ENCODE measurements at places on chromosomes 6 and 20.

GRCh38 chr6:70292193-70292592, 10.7 kb downstream of the COL9A1 start:
- no peak for DNase-seq
- no peak overlapping the region for H3K4me3 ChIP-seq
- H3K4me1 ChIP-seq = no peaks in the 10 kb centered on the region
- H3K27me3 ChIP-seq = peaks cover 4% of the 10 kb centered on the region

DNA sequence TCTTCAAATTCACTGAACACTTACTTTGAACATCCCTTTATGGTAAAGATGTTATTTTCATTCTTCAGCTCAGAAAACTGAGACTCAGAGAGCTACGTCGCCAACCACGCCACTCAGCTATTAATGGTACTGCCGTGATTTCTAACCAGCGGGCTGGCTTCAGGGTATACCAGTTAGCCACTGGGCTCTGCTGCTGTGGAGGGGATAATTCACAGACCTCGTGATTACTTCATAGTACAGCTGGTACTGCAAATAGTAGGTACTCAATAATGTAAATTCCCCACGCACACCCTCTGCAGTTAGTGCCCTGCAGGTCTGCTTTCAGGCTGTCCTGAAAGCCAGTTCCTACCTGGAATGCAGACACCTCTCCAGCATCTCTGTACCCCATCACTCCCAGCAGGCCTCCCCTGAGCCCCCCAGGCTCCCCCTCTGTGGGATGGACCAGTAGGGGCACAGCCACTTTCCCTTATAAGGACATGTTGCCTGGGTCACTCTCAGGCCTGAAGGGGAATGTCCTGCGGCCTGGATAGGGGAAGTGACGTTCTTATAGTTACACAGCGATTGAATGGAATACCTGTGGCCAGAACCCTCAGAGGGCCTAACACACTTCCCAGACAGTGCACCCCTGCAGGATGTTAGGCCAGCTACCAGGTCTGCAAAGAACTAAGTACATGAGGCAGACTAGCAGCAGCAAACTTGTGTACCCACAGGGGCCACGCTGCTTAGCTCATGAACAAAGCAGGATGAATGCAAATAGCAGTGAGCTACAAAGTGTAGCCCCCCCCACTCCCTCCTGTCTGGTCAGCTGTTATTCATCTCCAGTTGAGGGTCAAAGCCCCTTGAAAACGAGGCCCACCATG, 1.3 kb upstream of the OCSTAMP start:
- H3K27me3 ChIP-seq = peaks cover 24% of the 10 kb centered on the region
- H3K4me1 ChIP-seq = peaks cover 55% of the 10 kb centered on the region
- no peaks in the 10 kb centered on the region for H3K36me3 ChIP-seq
- no peak overlapping the region for H3K4me3 ChIP-seq
- H3K27ac ChIP-seq = peak overlapping the region; percentile 81

GRCh38 chr6:128379577-128379976, 140.8 kb downstream of the PTPRK start:
- no peaks in the 10 kb centered on the region for H3K4me1 ChIP-seq
- H3K36me3 ChIP-seq = no peaks in the 10 kb centered on the region
- DNase-seq = no peak
- no peak overlapping the region for H3K4me3 ChIP-seq

GRCh38 chr6:44867571-44868334, 460.4 kb upstream of the RUNX2 start:
- H3K27me3 ChIP-seq = no peaks in the 10 kb centered on the region
- H3K4me1 ChIP-seq = peaks cover 8% of the 10 kb centered on the region
- H3K4me3 ChIP-seq = no peak overlapping the region
- H3K36me3 ChIP-seq = peaks cover 33% of the 10 kb centered on the region

GRCh38 chr6:36824253-36824652, 15.0 kb downstream of the CPNE5 start:
- H3K4me1 ChIP-seq = peaks cover 23% of the 10 kb centered on the region
- no peak for DNase-seq
- H3K27ac ChIP-seq = no peak overlapping the region

DNA sequence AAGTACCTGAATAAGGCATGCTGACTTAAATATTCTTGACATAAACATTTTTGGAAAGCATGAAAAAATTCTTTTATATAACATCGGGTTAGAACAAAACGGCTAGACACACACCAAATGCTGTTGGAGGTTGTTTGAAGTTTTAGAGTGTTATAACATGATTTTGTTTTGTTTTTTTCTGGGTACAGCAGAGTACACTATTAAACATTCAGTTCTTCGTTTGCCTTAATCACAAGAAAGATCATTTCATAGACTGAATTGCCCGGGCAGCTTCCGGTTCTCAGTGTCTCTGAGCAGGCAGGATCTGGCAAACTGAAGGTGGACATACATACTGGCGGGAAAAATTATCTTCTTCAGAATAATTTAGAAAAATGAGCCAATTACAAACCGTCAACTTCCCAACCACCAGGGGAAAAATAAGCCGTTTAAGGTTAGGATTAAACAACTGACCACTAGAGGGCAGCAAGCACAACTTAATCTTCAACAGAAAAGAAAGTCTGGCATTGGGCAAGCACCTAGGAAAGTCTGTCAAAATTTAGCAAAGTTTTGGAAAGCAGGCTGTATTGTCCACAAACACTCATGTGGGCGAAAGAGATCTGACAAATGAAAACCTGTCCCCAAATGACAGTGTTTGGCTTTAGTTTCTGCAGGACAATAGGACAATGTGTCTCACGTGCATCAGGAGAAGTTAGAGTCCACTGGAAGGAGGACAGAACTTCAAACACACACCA, 15.0 kb downstream of the ZNF217 start:
- peak overlapping the region; percentile 76 for H3K4me3 ChIP-seq
- peak overlapping the region; percentile 95 for H3K27ac ChIP-seq
- DNase-seq = peak; percentile 59
- H3K4me1 ChIP-seq = peaks cover 94% of the 10 kb centered on the region
- no peaks in the 10 kb centered on the region for H3K27me3 ChIP-seq

- H3K36me3 ChIP-seq = peaks cover 12% of the 10 kb centered on the region
- DNase-seq = no peak
Measured at GRCh38 chr6:131431718-131432117, 141.3 kb upstream of the ARG1 start.

DNA sequence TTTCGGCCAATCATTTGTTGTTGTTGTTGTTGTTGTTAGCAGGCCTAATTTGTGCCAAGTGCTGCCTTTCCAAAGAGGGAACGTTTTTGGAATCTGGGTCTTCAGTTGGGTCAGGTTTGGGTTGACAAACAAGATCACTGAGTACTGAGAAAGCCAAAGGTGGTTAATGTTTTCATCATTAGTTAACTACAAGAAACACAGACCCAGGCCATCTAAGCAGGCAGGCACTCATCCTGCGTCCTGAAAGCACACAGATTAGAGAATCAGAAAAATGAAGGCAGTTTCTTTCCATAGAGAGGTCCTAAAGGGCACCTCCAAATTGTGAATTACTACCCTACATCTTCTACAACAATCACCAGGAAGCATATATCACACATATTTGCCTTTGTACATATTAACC, 15.1 kb upstream of the SIRPG start:
- no peak for DNase-seq
- no peaks in the 10 kb centered on the region for H3K27me3 ChIP-seq
- peak overlapping the region; percentile 12 for H3K4me3 ChIP-seq

DNA sequence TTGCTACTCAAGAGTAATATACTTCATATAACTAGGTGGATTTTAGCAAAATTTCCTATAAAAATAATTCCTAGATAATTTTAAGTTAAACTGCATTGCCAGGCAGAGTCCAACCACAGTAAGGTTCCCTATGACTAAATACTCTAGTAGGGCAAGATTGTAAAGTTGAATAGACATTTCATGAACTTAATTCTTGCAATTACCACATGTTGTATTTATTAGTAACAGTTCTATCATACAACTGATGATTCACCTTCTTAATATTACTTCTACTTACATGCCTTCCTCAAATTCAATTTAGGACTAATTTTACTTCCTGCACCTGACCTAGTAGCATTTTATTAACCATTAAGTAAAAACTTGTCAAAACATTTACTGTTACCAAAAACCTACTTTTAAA, 266.7 kb upstream of the THEMIS start:
- DNase-seq = no peak
- H3K4me1 ChIP-seq = no peaks in the 10 kb centered on the region
- H3K36me3 ChIP-seq = no peaks in the 10 kb centered on the region
- H3K27me3 ChIP-seq = no peaks in the 10 kb centered on the region

DNA sequence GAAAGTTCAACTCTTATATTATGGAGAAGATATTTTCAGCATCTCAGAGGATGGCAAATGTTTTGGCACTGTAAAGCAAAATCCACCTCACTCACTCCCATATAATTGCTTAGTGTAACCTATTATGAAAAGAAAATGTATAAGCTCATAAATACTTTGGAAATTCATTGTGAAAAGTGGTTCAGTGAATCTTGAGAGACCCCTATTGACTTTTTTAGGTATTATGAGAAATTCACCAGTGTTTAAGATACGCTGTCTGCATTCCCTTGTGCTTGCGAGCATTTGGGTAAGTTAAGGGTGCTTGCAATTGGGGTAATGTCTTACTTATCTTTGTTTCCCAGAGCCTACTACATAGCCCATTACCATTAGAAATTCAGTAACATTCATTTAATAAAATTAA, 66.3 kb upstream of the BMP5 start:
- no peak for DNase-seq
- H3K27me3 ChIP-seq = no peaks in the 10 kb centered on the region
- H3K4me3 ChIP-seq = no peak overlapping the region
- no peaks in the 10 kb centered on the region for H3K36me3 ChIP-seq
- no peaks in the 10 kb centered on the region for H3K4me1 ChIP-seq

- H3K4me3 ChIP-seq = no peak overlapping the region
- H3K27me3 ChIP-seq = peaks cover 3% of the 10 kb centered on the region
- H3K36me3 ChIP-seq = no peaks in the 10 kb centered on the region
- H3K27ac ChIP-seq = peak overlapping the region; percentile 21
Measured at GRCh38 chr6:170189236-170189635, 101.6 kb downstream of the DLL1 start.

GRCh38 chr6:164753517-164753916, 555.9 kb downstream of the C6orf118 start:
- no peaks in the 10 kb centered on the region for H3K4me1 ChIP-seq
- H3K27me3 ChIP-seq = no peaks in the 10 kb centered on the region
- no peaks in the 10 kb centered on the region for H3K36me3 ChIP-seq

GRCh38 chr20:62651285-62652021, 9.2 kb downstream of the SLCO4A1 start:
- H3K36me3 ChIP-seq = peaks cover 40% of the 10 kb centered on the region
- no peaks in the 10 kb centered on the region for H3K27me3 ChIP-seq
- peak; percentile 90 for DNase-seq
- peak overlapping the region; percentile 77 for H3K4me3 ChIP-seq
- peaks cover 74% of the 10 kb centered on the region for H3K4me1 ChIP-seq

DNA sequence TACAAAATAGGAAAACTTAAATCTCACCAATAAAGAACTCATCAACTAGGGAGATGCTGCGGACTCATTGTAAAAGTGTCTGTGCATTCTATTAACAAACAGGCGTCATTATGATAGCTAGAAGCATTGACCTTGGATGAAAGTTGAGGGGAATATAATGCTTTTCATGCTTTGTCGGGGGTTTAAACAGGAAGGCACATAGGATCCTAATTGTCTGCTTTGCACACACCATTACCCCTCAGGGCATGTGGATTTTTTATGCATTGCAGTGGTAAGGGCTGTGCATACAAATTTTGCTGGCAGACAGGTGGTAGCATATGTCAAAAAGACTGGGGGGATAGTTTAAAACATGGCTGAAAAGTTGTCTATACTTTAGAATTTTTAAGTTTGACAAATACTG, 447.9 kb upstream of the PLCB4 start:
- H3K27me3 ChIP-seq = no peaks in the 10 kb centered on the region
- H3K27ac ChIP-seq = no peak overlapping the region
- no peak for DNase-seq

- H3K4me3 ChIP-seq = no peak overlapping the region
- peaks cover 2% of the 10 kb centered on the region for H3K4me1 ChIP-seq
- H3K27ac ChIP-seq = no peak overlapping the region
- no peak for DNase-seq
- peaks cover 76% of the 10 kb centered on the region for H3K27me3 ChIP-seq
Measured at GRCh38 chr6:43077981-43078511, 1.9 kb downstream of the PTK7 start.

DNA sequence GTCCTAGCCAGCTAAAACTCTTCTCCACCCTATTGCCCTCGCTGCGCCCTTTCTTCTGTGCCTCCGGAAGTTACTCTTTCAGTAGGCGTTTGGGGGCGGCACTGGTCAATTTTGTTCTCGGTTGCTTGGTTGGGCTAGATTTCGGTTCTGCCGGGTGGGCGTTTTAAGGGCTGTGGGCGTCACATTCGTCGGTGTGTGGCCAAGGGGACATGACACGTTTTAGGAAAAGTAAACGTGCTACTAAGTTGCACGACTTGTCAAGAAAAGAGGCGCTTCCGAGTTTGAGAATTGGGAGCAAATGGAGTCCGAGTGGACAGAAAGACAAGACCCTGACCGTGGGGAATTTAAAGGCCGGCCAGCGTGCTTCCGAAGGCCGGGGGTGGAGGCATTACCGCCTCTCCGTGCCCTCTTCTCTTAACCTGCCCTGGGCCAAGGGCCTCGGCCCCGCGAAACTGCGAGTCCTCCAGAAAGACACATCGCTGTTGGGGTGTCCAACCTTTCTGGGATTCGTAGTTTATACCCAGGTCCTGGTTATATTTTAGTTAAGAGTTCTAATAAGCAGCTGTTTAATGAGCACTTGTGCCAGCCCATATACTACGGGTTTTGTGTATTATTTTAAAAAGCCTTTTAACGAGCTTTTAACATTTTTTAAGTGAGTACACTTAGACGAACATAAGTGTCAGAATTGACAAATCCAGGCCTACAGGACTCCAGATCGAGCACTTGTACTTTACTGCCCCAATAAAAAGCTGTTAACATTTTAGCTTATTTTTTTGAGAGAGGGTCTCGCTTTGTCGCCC, 664 bp upstream of the BAG6 start:
- peak; percentile 93 for DNase-seq
- H3K4me1 ChIP-seq = peaks cover 65% of the 10 kb centered on the region
- peaks cover 48% of the 10 kb centered on the region for H3K36me3 ChIP-seq
- peak overlapping the region; percentile 99 for H3K27ac ChIP-seq

GRCh38 chr6:36944650-36945049, 9.9 kb upstream of the PI16 start:
- peaks cover 32% of the 10 kb centered on the region for H3K4me1 ChIP-seq
- no peak overlapping the region for H3K27ac ChIP-seq
- H3K27me3 ChIP-seq = peaks cover 65% of the 10 kb centered on the region
- no peak overlapping the region for H3K4me3 ChIP-seq

DNA sequence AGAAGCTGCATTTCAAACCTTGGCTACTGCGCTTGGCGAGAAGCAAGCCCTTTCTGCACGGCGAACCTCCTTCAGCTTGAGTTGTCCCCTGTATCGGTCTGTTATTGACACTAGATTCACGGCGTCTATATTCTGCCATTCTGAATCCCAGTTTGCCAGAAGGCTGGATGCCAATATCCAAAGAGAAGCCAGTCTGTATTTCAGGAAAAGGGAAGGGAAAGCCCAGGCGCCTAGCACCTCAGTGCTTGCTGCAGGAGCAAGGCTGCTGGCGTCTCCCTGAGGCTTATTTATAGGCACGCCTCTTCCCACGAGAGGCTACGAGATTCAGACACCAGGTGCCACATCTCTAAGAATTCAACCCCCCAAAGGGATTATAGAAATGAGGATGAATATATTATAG, 89.6 kb upstream of the CDH4 start:
- no peaks in the 10 kb centered on the region for H3K4me1 ChIP-seq
- DNase-seq = no peak
- H3K27me3 ChIP-seq = peaks cover 3% of the 10 kb centered on the region
- no peak overlapping the region for H3K27ac ChIP-seq
- H3K4me3 ChIP-seq = no peak overlapping the region

- H3K36me3 ChIP-seq = peaks cover 67% of the 10 kb centered on the region
- DNase-seq = no peak
- H3K4me3 ChIP-seq = no peak overlapping the region
- no peaks in the 10 kb centered on the region for H3K27me3 ChIP-seq
- H3K4me1 ChIP-seq = peaks cover 2% of the 10 kb centered on the region
- peak overlapping the region; percentile 75 for H3K27ac ChIP-seq
Measured at GRCh38 chr20:36895036-36895435, 19.1 kb downstream of the TLDC2 start.
